ENCODE measurements at places on chromosomes 12 and 14. TPM values are rescaled to one million over a fixed set of nuclear protein-coding genes. Genes with fewer than 3 reads are reported as not detected.
A peak's percentile ranks its signal among the peaks of the same experiment; 100 is the strongest.

GRCh38 chr12:30756074-30756473 is 1.3 kb upstream of the CAPRIN2 start:
- no peak for DNase-seq

KRT81 gene
- 235 TPM for total RNA-seq

DNA sequence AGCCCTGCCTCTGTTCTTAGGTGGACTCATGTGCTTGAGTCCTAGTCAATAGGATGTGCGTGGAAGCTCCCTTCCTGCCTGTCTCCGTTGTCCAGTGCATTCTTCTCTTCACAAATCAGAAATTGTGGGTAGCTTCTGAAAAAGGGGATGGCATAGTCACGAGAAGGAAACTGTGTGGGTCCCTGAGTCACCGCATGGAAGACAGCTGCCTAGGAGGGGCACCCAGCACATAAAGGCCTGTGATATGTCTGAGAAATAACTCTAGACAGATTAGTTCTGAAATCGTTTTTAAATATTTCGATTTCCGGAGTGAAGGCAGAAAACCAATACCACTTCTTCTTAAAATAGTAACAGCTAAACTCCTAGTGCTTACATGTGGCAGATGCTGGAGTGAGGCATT is 974.4 kb downstream of the BCL11B start:
- peak; percentile 9 for DNase-seq

CRIP1 gene
- total RNA-seq = 1.8 TPM

- no peak for DNase-seq
Measured at GRCh38 chr12:32617534-32617933, 61.6 kb upstream of the DNM1L start.

DNA sequence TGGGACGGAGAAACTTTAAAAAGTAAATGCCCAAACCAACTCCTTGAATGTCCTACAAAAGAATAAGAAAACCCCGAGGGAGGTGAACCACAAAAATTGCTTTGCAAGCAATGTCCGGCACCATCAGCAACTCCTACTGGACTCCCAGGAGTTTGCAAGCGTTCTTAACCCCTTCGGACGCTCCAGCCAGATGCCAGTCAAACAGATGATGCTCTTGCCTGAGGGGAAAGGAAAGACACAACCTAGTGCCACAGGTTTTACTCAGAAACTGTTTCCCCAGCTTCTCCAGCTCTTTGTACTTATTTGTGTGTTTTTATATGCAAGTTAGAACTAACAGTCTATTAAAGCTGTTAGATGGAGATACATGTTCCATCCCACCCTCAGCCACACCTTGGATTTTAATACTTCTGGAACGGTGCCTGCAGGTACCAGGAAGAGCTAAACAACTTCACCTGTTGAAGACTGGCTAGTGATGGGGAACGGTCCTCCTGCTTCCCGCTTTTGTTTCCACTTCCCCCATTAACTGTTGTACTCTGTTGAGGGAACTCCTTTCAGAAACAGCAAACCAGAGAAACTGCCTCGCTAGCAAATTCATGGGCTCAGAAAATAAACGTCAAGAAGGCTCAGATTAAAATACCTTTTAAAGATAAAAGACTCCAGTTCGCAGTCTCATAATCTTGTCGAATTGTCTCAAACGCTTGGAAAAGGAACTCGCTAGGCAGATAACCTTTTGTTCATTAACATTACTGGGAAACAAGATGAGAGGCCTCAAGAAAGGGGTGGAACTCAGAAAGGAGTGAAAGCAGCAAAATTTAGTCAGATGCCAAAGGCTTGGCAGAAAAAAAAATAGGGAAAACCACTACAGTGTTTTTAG is 1.1 kb upstream of the FERMT2 start:
- peak; percentile 68 for DNase-seq

GRCh38 chr12:43776498-43776897 is 17.7 kb downstream of the IRAK4 start:
- peak; percentile 21 for DNase-seq

GRCh38 chr14:101022121-101022520 is 118.6 kb upstream of the RTL1 start:
- no peak for DNase-seq

DNA sequence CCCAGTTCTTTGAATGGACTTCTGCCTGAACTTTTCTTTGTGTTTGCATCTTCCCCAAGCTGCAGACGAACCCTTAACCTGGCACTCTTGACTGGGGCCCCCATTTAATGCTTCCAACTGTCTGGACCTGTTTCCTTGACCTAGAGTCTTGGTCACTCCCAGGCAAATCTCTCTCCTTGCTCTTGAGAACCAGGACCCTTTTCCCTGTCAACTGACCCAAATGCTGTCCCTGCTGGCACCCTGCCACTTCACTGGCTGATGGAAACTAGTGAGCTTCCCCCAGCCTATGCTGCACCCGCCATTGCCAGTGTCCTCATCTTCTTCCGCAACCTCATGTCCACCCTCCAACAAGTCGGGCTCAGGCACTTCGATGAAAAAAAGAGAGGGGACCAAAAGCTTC is 79.5 kb downstream of the PRIMA1 start:
- DNase-seq = no peak

DNA sequence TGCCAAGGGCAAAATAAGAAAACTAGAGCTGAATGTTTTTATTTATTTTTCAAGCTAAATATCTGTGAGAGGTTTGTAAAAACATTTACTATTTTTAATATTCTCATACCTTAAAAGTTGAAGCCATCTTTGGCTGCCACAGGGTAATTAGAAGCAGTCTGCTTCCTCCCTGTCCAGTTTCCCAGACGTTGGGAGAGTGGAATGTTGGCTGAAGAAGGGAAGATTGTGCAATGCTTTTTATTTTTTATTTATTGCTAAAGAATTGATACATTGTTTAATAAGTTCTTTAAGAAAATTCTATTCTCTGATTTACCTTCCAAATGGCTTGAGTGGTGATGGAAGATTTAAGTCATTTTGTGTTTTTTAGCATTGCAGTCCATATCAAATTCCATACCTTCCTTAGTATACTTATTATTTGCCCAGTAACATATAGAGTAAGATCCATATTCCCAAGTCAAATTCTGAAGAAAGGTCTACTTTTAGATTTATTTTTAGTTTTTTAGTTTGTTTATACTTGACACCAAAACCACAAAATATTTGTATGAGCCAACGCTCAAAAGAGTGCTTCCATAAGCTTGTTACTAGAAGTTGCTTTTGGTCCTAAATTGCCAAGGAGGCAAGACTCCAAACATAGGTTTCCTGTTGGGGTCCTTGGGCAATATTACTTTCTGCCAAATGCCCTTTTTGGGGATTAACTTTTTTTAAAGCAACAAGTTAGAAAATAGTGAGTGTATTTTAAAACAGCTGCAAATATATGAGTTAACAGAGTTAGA is 124.0 kb upstream of the CPM start:
- no peak for DNase-seq

EXOC5 gene
- total RNA-seq = 42.2 TPM

GRCh38 chr14:103560691-103561090 is 1.8 kb downstream of the BAG5 start:
- DNase-seq = no peak

DNA sequence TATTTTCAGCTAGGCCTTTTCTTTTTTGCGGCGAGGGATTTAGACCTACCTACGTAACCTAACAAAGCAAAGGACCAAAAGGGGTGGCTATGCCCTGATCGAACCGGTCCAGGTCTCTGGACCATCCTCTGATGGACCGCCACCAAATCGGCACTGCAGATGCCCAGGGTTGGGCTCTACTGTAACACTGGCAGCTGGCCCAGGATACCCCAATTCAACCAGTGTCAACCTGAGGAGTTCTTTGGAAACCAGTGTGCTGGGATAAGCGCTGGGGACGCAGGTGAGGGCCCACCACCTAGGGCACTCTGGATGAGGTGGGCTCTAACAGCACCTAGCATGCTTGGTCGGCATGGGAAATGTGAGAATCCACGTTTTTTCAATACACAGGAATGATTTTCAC is 32.2 kb downstream of the FBXO21 start:
- DNase-seq = no peak

DNA sequence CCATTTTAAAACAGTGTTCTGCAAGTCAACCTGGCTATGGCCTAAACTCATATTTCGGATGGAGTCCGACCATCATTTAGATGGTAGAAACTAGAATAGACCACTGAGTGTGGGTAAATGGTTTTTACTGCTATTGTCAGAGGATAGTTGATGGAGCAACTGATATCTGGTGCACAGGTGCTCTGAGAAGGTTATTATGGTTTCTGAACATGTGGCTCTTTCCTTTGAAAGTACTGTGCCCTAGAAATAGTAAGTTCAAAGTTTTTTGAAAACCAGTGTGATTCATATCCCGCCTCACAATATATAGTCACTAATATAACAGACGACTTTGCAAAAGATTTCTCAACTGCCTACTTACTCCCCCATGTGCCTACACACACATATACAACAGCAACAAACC is 64.4 kb upstream of the BTG1 start:
- DNase-seq = peak; percentile 7

GRCh38 chr12:103379670-103380069 is 116.1 kb downstream of the C12orf42 start:
- DNase-seq = no peak

GPR84 gene
- total RNA-seq = not detected

GRCh38 chr12:120529641-120530417 is 871 bp upstream of the COQ5 start:
- peak; percentile 59 for DNase-seq

- DNase-seq = no peak
Measured at GRCh38 chr14:27410981-27411380, 813.1 kb upstream of the NOVA1 start.

GRCh38 chr12:44063671-44064070 is 227.8 kb downstream of the TMEM117 start:
- no peak for DNase-seq

DNA sequence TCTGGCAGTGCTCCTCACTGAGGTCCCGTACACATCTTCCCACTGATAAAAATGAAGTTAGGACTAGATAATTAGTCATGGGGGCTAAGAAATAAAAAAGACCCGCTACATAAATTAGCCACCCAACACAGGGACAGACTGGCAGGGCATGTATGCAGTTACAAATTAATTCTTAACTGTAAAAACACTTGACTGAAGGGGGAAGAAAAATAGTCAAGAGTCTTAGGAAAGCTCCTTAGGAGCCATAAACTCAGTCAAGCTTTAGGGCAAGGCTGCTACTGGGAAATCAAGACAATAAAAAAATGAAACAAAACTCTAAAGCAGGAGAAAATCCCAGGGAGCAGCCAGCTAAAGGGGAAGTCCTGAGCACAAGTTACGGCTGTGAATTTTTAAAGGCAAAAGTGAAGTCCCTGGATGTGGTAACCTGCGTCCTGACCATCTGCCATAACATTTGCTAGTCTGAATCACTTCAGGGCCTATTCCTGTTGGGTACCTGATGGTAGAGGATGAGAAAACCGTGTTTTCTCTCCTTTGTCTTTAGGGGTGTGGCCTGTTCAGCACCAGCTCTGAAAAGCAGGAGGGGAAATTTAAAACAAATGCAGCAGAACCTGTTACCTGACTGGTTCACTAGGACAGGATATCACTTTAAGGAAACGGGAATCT is 7.5 kb upstream of the NPFF start:
- DNase-seq = no peak

PZP gene
- total RNA-seq = not detected

- no peak for DNase-seq
Measured at GRCh38 chr14:106062502-106063272, 536.3 kb downstream of the TMEM121 start.

DNA sequence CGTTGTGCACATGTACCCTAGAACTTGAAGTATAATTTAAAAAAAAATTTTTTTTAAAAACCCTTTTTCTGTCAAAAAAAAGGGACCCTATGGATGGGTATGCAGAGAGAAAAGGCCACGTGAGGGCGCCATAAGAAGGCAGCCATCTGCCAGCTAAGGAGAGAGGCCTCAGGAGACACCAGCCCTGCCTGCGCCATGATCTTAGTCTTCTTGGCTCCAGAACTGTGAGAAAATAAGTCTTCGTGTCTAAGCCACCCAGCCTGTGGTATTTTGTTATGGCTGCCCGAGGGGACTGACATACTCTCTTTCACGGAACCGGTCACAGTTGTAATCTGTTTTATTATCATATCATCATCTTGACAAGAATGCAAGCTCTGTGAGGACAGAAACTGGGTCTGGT is 174.8 kb downstream of the EFCAB11 start:
- DNase-seq = no peak

PIWIL1 gene
- total RNA-seq = not detected

NTF3 gene
- not detected for total RNA-seq

- DNase-seq = no peak
Measured at GRCh38 chr14:94631050-94631449, 18.9 kb downstream of the SERPINA3 start.

DNA sequence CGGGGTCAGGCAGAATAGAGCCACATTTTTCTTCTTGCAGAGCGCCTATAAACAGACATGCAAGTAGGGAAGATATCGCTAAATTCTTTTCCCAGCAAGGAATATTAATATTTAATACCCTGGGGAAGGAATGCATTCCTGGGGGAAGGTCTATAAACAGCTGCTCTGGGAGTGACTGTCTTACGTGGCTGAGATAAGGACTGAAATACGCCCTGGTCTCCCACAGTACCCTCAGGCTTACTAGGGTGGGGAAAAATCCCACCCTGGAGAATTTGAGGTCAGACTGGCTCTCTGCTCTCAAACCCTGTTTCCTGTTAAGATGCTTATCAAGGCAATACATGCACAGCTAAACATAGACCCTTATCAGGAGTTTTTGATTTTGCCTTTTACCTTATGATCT is 262.3 kb downstream of the CEP128 start:
- DNase-seq = no peak

- DNase-seq = no peak
Measured at GRCh38 chr12:5375547-5376295, 56.2 kb upstream of the NTF3 start.

- DNase-seq = no peak
Measured at GRCh38 chr14:58245562-58245961, 919 bp downstream of the PSMA3 start.

TGFB3 gene
- total RNA-seq = 4.0 TPM

GRCh38 chr12:109716512-109717389 is 3.1 kb downstream of the FAM222A start:
- no peak for DNase-seq

GRCh38 chr14:78131616-78132015 is 38.6 kb upstream of the NRXN3 start:
- DNase-seq = no peak

ACSM4 gene
- not detected for total RNA-seq

HOXC12 gene
- total RNA-seq = not detected

CCDC184 gene
- 0.40 TPM for total RNA-seq

DNA sequence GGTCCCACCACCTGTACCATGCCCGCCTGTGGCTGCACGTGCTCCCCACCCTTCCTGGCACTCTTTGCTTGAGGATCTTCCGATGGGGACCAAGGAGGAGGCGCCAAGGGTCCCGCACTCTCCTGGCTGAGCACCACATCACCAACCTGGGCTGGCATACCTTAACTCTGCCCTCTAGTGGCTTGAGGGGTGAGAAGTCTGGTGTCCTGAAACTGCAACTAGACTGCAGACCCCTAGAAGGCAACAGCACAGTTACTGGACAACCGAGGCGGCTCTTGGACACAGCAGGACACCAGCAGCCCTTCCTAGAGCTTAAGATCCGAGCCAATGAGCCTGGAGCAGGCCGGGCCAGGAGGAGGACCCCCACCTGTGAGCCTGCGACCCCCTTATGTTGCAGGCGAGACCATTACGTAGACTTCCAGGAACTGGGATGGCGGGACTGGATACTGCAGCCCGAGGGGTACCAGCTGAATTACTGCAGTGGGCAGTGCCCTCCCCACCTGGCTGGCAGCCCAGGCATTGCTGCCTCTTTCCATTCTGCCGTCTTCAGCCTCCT is 1.1 kb downstream of the INHBE start:
- DNase-seq = peak; percentile 61

GLT8D2 gene
- total RNA-seq = 4.7 TPM

All from HT1080 (cell line).